ENCODE measurements at places on chromosomes 7 and 10. TPM values are rescaled to one million over a fixed set of nuclear protein-coding genes. Genes with fewer than 3 reads are reported as not detected.

The ASB15 gene
- not detected for total RNA-seq

The DENND10 gene
- total RNA-seq: 73.2 TPM

The PITX3 gene
- total RNA-seq: 0.17 TPM

The ETV1 gene
- 45.4 TPM for total RNA-seq

The NEUROG3 gene
- total RNA-seq: not detected

The ICA1 gene
- total RNA-seq: 0.33 TPM

The CCZ1 gene
- total RNA-seq: 51.3 TPM

The PDK4 gene
- total RNA-seq: 0.29 TPM

The PTPN20 gene
- 0.33 TPM for total RNA-seq

The SAMD9L gene
- 21.0 TPM for total RNA-seq
